LNCaP clone FGC (cell line): ENCODE measurements at places on chromosomes 12 and 14.

DNA sequence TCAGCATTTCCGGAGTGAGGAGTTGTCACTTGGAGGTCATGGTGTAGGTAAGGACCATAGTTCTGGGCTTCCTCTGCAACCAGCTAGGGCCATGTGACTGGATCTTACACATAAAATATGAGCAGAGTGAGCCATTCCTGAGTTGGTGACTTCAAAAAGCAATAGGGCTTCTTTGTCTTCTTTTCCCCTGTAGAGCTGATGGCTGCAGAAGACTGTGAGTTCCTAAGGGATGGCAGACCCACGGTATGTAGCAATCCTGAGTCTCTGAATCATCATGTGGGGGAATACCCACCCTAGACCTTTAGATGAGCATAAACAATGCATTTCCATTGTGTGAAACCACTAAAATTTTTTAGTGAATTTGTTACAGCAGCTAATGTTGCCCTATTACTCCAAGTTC, 151.1 kb upstream of the TBX3 start:
- no peak for DNase-seq

DNA sequence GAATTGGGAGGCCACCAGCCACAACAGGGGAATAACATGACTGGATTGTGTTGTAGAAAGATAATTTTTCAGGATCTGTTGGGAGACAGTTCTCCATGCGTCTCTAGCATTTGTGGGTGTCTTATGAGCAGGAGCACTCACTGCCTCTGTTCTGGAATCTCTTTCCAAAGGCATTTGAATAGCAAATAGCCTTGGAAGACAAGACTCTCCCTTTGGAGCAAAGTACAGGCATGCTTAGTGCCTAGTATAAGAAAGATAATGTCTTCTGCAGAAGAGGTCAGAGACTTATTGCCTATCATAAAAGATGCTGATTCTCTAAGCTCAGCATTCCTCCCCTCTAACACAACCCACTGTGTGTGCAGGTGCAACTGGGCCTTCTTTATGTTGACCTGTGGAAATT, 58.3 kb downstream of the VCPKMT start:
- no peak for DNase-seq

- DNase-seq: peak; percentile 17
Observed at GRCh38 chr14:25150934-25151790, 101.2 kb upstream of the STXBP6 start.

DNA sequence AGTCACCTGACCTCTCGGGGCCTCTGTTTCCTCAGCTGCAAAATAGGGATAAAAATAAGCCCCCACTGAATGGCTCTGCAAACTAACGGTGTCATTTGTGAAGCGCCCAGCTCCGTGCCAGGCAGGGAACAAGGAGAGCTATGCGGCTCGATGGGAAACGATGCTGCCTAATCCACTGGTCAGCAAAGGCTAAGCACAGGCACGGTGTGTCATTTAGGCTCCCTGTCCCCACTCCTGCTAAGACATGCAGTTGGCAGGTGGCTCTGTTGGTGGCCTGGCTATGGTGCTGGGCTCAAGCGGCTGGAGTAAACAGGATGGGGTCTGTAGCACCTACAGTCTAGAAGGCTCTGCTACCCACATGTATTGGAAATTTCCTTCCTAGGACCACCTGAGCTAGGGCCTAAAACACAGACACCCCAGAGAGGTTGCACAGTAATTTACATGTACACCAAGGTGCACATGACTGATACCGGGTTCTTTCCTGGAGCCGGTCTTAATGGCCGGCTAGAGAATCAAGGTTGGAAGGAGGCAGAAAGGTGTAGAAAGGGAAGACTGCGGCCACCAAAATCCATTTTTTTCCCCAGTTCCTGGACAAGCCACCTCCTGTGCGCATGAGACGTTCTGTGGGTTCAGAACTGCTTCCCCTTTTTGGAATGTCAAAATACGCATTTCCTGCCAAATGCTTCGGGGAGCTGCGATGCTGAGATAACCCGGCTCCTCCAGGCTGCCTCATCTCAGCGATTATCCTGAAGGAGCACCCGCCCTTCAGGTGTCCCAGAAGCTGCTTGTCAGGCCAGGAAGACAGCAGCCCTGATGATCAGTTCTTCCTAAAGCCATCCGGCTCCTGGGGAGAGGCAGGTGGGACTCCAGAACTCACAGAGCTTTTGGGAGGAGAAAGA, 1.0 kb downstream of the CACNA2D4 start:
- no peak for DNase-seq

GRCh38 chr12:9856894-9857293, 12.3 kb downstream of the CLEC2B start:
- DNase-seq: no peak

- DNase-seq: no peak
Observed at GRCh38 chr12:131643631-131644452, 67.0 kb upstream of the SFSWAP start.

GRCh38 chr14:98906123-98906995, 365.6 kb downstream of the BCL11B start:
- no peak for DNase-seq
